ENCODE measurements at places on chromosomes 2 and 18.
A peak's percentile ranks its signal among the peaks of the same experiment; 100 is the strongest.

DNA sequence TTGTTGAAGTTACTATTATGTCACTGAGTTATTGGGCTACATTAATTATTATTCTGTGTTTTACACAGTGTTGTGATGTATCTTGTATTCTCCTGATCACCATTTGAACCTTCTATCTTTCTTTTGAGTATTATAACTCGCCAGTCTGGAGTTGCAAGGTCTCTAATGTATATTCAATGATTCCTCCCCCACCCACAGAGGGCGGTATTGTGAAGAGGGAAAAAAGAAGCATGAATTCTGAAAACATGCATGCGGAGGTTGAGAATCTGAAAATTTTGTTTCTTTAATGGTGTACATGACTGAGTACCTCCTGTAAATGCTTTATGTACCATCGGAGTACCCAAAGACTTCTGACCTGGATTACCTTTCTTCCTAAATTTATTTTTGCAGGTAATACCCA, 266.6 kb downstream of the NR4A2 start:
- no peak overlapping the region for H3K27ac ChIP-seq
- H3K4me3 ChIP-seq = no peak overlapping the region
- no peaks in the 10 kb centered on the region for H3K36me3 ChIP-seq
- DNase-seq = no peak
- H3K27me3 ChIP-seq = no peaks in the 10 kb centered on the region

DNA sequence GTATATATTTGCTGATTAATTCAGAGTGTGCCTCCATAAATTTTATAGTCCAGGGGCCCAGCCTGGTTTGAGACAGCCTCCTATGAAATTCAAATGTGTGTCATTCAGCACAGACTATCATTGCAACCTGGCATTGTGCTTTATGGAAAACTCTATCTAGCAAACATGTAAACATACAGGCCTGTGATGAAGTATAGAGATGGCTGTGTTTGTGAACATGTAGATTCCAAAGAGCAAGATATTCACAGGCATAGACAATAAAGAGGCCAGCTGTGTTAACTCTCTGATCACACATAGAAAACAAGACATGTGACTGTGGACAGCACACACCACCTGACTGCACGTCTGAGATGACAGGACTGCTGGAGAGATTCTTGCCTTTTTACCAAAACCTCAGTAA, 297.9 kb downstream of the EN1 start:
- no peaks in the 10 kb centered on the region for H3K36me3 ChIP-seq
- DNase-seq = no peak

DNA sequence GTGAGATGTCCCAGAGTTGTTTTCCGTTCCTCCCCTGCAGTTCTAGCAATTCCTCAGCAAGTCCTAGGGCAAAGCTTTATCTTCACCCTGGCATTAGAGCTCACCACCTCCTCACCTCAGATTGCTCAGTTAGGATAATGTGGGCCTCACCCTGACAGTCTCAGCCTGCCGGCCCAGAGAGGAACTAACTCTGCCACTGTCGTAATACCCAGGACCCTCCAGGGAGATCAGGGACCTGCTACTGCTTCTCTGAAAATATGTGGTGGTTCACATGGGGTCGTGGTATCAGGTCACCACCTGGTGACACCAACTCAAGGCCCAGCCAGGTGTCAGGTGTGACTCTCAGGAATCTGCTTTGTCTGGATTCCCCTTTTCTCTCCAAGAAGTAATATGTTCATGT, 120.7 kb downstream of the FEZ2 start:
- peaks cover 52% of the 10 kb centered on the region for H3K36me3 ChIP-seq
- no peak for DNase-seq
- H3K4me1 ChIP-seq = no peaks in the 10 kb centered on the region
- no peak overlapping the region for H3K27ac ChIP-seq
- H3K4me3 ChIP-seq = no peak overlapping the region

DNA sequence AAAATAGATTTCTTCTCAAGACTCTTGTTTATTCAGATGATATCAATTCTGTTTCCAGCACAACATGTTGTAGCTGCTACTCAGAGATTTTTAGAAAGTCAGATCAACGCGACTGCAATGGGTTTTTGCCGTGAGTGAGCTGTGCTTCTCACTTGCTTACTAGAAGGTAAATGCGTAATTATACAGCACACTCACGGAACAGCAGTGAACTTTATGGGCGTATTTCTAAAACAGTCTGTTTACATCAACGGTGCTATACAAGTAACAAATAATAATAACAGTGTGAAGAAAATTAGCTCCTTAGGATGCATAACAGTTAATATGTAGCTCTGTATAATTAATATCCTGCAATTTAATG, 533.6 kb downstream of the RNF144A start:
- no peaks in the 10 kb centered on the region for H3K36me3 ChIP-seq
- no peak overlapping the region for H3K27ac ChIP-seq
- H3K4me3 ChIP-seq = no peak overlapping the region
- no peaks in the 10 kb centered on the region for H3K4me1 ChIP-seq

DNA sequence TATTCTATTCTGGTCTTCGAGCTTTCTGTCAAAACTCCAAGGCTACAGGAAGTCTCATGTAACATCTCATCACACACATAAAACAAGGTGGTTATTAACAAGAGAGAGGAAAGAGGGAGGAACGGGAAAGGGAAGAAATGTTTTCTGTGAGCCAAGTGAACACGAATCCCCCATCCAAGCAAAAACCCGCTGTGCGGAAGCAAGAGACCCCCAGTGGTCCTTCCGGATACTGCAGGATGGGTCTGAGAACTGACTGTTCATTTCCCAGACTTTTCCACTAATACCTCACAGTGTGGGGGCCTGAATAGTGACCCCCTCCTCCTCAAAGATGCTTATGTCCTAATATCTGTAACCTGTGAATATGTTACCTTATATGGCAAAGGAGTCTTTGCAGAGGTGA, 19.0 kb upstream of the DIPK1C start:
- no peaks in the 10 kb centered on the region for H3K27me3 ChIP-seq
- peak; percentile 64 for DNase-seq
- no peak overlapping the region for H3K27ac ChIP-seq
- H3K4me3 ChIP-seq = no peak overlapping the region
- H3K4me1 ChIP-seq = no peaks in the 10 kb centered on the region

GRCh38 chr2:168962636-168963035, 61.5 kb downstream of the G6PC2 start:
- H3K4me3 ChIP-seq = no peak overlapping the region
- no peaks in the 10 kb centered on the region for H3K4me1 ChIP-seq
- no peak overlapping the region for H3K27ac ChIP-seq
- DNase-seq = no peak

GRCh38 chr2:126669772-126670171, 13.8 kb downstream of the GYPC start:
- H3K27ac ChIP-seq = peak overlapping the region; percentile 81
- peaks cover 73% of the 10 kb centered on the region for H3K4me1 ChIP-seq
- H3K4me3 ChIP-seq = peak overlapping the region; percentile 46
- DNase-seq = peak; percentile 32

All from neural crest cell (in vitro differentiated cells).